Hypothalamus (tissue), 51 donors: ENCODE measurements at places on chromosomes 5 and 9.

- DNase-seq: no peak
Observed at GRCh38 chr5:119255571-119256356, 100.1 kb upstream of the TNFAIP8 start.

- no peak for DNase-seq
Observed at GRCh38 chr9:32427111-32427873, 42.8 kb downstream of the ACO1 start.

DNA sequence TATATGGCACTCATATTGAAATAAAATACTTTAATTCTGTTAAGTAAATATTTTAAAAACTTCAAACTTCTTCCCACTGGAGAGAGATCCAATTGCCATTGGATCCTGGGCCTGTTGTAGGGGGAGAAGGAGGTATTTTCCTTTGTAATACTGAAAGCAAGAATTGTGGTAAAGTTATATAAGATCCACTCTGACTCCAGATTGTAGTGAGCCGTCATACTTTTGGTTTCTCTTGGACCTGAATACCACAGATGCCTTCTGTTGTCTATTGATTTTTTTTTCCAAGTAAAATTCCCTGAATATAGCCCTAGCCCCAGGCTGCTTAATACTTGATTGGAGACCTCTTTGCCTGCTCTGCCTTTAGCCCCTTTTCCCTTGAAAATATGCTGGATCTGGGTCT lies 86.9 kb downstream of the ATG10 start:
- DNase-seq: no peak

DNA sequence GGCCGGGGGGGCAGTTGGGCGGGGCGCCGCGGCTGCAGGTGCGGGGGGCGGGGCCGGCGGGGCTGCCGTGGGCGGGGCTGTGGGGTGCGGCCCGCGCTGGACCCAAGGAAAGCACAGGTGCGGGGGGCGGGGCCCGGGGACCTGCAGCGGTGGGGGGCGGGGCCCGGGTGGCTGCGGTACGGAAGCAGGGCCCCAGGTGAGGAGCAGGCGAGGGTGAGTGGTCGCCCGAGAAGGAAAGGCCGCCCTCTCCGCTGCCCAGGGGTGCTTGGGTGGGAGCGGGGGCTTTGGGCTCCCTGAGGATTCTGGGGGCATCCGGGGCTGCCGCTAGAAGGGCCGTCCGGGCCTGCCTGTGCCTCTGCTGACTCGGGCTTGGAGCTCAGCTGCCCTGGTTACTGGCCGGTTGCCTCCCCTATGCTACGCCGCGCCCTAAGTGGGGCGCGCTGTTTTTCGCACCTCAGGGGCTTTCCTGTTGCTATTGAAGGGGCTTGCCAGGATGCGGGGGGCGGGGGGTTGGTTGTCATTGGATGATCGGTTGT lies 767 bp downstream of the RALGPS1 start:
- DNase-seq: no peak

GRCh38 chr9:88236511-88237478 lies 98.5 kb upstream of the SPATA31C2 start:
- DNase-seq: no peak

GRCh38 chr5:141681695-141682641 lies at the start of gene ARAP3:
ARAP3 (minus strand) TSS chr5:141682230; CDS start chr5:141680486, 1,744 bp downstream.
- no peak for DNase-seq

GRCh38 chr9:111034898-111035539 lies 3.3 kb downstream of the LPAR1 start:
- no peak for DNase-seq

- no peak for DNase-seq
Observed at GRCh38 chr9:33184963-33185362, 17.8 kb upstream of the B4GALT1 start.

- DNase-seq: no peak
Observed at GRCh38 chr5:143564417-143564816, 160.9 kb upstream of the NR3C1 start.

- DNase-seq: no peak
Observed at GRCh38 chr5:141913560-141914198, 10.0 kb upstream of the DELE1 start.

GRCh38 chr5:1294835-1295649 lies at the start of gene TERT:
TERT (minus strand) TSS chr5:1295068; CDS start chr5:1294989, 79 bp downstream.
- DNase-seq: no peak

- DNase-seq: no peak
Observed at GRCh38 chr5:123992641-123993040, 480.7 kb downstream of the CSNK1G3 start.

GRCh38 chr9:134323741-134324358 lies 2.4 kb upstream of the RXRA start:
- DNase-seq: peak; percentile 55

GRCh38 chr5:112923148-112923917 lies 1.3 kb upstream of the REEP5 start:
- DNase-seq: no peak

GRCh38 chr9:26324786-26325443 lies 567.7 kb downstream of the CAAP1 start:
- DNase-seq: no peak

- DNase-seq: no peak
Observed at GRCh38 chr5:37834542-37835379, 5.1 kb downstream of the GDNF start.

DNA sequence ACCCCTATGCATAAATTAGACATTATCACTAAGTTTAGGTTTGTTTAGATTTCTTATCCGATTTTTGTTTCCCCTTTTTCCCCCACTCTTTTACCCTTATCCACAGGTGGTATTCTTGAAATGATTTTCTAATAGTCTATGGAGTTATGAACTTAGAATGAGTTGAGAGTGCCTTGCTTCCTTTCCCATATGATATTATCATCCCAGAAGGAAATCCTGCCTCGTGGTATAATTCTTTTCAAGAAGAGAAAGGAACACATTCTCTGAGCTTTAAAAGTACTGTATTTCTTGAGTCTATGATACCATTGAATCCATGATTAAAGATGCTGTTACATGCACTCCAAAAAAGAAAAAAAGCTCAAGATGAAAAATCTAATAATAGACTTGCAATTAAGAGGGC lies 76.9 kb upstream of the ADAMTSL1 start:
- no peak for DNase-seq
